CMK (cell line): ENCODE measurements at places on chromosomes 2 and 18.

GRCh38 chr2:10709290-10709939, 12.0 kb upstream of the ATP6V1C2 start:
- no peak for DNase-seq

DNA sequence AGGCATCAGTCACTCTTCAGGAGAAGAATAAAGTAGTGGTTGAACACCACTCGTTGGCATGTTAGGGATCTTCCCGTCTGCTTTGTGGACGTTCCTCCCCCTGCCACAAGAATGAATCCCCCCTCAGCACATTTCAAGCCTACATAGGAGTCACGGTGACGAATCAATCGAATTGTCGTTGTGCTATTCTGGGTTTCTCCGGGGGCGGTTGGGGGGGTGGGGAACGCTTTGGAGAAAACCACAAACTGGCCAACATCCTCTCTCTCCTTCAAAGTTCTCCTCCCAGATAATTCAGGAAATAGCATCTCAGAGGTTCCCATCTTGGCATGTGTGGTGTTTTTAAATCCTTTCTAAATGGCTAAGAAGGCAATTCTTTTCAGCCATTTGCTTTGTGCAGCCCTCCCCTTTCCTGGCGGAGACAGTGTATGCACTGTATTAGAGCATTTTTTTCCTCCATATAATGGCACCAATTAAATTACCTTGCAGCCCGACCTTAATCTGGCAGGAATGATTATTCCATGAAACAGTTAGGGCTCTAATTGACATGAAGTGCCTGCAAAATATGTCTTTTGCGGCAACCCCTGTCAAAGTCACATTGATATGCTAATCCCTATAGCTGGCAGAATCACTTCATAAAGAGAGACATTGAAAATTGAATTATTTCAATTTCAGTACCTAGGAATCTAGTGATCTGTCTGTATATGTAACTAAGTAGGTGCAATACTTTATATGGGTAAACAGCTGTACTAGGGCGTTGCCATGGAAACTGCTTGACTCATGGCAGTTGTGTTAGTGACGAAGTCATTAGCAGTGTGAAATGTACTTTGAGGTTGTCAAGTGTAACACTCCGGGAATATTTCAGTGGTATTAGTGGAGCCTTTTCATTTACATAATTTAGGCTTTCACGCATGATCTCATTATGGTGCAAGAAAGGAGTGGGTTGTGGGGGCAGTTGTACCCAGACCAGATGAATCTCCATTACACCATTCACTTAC, 323.4 kb upstream of the SLC14A2 start:
- DNase-seq: no peak

DNA sequence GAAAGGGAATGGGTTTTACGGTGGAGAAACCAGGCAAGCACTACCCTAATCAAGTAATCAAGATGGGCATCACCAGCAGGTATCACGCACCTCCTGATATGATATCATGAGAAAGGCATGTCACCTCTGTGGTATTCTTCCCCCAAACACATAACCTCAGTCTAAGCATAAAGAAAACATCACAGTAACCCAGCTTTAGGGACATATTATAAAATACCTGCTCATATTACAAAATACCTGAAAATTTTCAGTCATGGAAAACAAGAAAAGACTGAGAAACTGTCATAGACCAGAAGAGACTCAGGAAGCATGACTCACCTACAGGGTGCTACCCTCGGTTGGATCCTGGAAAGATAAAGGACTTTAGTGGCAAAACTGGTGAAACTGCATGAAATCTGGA, 30.5 kb downstream of the GCKR start:
- no peak for DNase-seq

DNA sequence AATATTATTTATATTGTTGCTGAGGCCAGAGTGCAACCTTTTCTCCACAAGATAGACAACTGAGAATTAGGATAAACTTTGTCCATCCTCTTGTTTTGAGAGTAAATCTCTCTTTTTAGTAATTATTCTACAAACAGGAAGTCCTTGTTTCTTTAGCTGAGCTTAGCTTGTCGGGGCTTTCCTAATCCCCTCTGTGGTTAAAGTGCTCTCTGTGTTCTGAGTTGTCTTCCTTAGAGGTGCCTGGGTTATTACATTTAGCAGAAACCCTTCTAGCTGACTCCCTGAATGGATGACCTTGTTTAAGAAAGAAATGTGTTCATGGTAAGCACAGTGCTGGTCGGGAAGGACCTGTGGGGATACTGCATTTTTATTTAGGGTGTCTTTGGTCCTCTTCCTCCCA, 12.7 kb downstream of the USP39 start:
- no peak for DNase-seq

DNA sequence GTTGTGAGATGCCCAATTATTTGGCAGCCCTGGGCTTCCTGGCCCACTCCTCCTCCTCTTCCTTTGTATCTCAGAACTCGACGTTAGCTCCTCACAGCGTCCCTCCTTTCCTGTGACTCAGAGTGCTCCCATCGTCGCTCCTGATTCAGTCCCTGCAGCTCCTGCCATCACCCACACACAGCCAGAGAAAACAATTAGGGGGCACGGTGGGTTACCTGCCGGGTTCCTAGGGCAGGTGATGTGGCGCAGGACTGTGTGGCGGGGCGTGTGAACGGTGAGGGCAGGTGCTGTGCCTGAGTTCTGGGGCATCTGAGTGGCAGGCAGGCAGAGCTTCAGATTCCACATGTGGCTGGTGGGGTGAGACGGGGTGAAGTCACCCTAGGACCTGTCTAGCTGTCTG, 42.6 kb downstream of the GLI2 start:
- DNase-seq: no peak

DNA sequence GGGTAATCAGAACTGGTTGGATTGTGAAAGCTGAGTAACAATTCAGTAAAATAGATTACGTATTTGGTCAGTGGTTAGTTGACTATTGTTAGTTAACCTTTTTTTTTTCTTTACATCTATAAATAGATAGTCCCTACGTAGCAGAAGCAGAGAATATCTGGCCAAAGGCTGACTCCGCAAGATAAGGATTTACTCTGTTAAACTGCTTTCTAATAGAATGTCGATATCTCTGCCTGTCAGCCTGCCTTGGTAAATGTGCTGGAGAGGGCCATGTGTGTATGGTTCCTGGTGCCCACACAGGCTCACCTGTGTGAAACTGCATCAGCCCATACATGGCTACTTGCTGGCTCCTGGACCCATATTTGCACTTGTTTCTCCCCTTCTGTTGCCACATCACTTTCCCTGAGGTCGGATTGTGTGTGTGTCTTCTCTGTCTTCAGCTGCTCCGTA, 94.4 kb downstream of the CRIM1 start:
- no peak for DNase-seq

DNA sequence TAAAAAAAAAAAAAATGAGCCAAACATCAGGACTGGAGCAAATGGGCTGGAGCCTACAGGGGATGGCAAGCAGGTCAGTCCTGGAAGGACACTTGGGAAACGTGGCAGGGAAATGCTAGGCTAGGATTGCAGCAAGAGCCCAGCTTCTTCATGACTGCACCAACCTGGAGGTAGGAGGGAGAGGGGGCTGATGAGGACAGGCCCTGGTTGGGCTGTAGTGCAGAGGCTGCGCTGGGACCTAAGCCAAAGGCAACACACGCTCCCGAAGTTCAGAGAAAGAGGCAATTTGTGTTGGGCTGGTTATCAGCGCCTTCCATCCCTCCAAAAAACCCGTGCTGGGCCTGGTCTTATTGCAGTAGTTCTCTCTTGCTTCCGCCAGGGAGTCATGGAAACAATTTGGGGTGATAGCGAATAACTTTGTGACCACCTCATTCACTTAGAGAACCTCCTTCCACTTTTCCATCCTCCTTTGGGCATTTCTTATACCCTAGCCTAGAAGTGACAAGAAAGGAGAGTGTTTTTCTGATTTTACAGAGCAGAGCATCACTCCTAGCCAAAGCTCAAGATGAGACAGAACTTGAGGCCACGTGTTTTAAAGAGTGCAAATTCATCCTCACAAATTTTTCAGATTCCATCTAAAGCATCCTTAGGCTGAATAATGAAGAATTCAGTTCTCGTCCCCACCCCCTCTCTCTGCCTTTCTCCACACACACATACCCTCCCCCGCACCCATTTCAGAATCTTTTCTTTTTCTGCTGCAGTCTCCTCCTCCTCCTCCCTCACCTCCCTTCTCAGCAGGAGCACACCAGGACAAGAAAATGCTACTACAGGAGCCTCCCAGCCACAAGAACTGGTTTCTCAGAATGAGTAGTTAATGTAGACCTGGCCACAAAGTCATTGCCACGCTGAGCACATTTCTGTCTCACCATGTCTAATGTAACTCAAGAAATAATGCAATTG, 82.5 kb upstream of the STPG4 start:
- no peak for DNase-seq

GRCh38 chr18:58787536-58788149, 77.0 kb upstream of the ZNF532 start:
- DNase-seq: no peak

- no peak for DNase-seq
These were observed 319.8 kb upstream of the GULP1 start for GRCh38 chr2:187971893-187972292.

- no peak for DNase-seq
These were observed 252.1 kb downstream of the SLC8A1 start for GRCh38 chr2:40199771-40200170.

DNA sequence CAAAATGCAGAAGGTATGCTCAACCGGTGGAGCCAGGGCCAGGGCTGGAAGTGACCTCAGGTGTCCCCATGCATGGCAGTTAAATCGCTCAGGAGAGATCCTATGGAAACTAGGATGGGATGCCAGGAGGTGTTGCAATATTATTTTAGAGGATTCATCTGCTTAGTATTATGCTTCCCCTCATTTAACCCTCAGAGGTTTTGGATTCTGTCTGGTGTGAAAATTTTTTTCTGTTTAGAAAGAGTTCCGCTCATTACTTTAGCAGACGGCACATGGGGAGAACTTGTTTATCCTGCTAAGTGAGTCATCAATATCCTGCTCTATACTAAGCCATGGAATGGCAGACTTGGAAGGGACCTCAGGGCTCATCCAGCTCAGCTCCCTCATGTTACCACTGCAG, 42.5 kb downstream of the TRIB2 start:
- no peak for DNase-seq

GRCh38 chr2:206979922-206980321, 40.6 kb downstream of the CPO start:
- no peak for DNase-seq

GRCh38 chr2:16765356-16765755, 99.7 kb upstream of the CYRIA start:
- no peak for DNase-seq

DNA sequence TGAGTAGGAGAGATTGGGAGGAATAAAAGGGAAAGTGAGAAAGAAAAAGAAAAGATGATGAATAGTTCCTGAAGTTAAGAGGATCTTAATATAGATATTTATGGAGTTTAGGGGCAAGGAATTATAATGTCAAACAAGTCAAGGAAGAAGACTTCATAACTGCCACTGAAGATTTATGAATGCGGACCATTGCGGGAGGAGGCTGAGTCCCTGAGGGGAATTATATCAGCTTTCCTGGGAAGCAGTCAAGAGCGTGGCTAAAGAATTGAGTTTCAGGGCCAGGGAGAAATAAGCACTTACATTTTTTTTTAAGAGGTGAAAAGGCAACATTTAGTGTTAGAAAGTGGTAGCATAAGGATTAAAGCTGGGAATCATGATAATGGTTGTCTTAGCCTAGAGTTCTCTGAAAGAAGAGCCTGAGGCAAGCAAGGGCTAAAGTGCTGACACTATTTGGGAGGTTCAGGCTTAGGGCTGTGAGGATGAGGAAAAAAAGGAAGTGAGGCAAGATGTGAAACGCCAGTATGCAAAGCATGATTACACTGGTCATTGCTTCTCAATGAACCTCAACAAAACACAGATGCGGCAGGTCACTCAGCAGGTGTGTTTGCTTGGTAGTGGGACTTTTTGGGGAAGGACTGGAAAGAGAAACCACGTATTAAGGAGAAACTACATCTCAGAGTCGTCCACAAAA, 217.1 kb downstream of the SLC4A3 start:
- no peak for DNase-seq

DNA sequence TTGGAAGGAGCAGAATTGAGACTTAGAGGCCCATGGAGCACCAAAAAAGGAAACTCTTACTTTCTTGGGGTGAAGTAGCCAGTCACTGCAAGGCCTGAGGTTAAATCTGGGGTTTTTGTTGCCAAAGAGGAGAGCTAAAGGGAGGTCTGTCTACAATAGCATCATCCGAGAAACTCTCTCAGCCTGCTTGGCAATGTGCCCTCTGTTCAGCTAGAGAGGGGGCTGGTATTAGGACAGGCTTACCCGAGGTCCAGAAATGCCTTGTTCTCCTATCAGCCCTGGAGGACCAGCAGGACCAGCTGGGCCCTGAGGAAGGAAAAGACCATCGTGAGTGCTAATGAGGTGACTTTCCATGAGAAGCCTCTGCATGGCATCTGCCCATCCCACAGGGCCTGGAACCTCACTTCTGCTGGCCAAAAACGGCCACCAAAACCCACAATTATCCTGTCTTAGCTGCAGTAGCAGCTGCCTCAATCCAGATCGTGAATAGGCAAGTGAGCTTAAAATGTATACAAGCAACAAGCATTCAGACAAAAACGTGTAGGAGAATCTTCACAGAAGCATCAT, 61.6 kb downstream of the COL6A3 start:
- no peak for DNase-seq

- no peak for DNase-seq
These were observed 28.2 kb downstream of the SDC1 start for GRCh38 chr2:20196657-20197161.

DNA sequence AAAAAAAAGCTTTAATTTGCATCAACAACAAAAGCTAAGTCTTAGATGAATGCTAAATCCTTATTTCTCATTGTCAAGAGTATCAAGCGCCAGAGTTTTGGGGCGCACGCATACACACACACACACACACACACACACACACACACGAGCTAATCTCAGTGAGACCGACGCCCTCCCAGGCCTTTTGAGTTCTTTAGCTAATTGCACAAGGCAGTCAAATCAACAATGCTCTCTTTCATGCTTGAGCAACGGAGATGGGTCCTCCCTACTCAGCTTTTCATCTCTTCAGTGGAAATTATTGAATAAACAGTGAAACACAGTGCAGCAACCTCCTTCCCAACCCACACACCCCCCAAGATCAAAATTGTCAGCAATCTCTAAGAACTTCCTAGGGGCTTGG, 19.2 kb downstream of the GKN1 start:
- no peak for DNase-seq

- no peak for DNase-seq
These were observed 145.7 kb downstream of the ZEB2 start for GRCh38 chr2:144374163-144374661.

DNA sequence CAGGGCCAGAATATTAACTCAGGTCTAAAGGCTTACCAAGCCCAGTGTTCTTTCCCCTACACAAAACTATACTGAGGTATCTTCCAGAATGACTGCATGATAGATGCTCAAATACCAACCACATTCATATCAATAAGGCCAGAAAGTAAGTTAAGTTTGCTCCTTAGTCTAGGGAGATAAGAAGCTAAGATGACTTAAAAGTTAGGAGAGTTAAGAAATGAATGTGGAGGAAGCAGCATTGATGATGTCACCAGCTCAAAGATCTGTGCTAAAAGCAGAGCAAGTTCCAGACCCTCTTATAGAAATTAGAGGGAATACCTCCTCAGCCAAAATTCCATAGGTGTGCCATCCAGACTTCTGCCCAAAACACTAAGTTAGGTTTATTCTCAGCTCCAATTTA, 6.1 kb downstream of the PPP4R1 start:
- DNase-seq: peak; percentile 26

GRCh38 chr2:196234672-196235071, 63.3 kb upstream of the STK17B start:
- no peak for DNase-seq

GRCh38 chr2:149155196-149155969, 116.9 kb downstream of the LYPD6B start:
- no peak for DNase-seq

GRCh38 chr2:104852090-104852666, 1.7 kb upstream of the POU3F3 start:
- DNase-seq: no peak

- no peak for DNase-seq
These were observed 394.8 kb downstream of the PID1 start for GRCh38 chr2:228876276-228876675.
